ENCODE measurements at places on chromosomes 2 and 18.

GRCh38 chr2:223047260-223047761 lies 4.7 kb upstream of the KCNE4 start:
- DNase-seq = no peak

DNA sequence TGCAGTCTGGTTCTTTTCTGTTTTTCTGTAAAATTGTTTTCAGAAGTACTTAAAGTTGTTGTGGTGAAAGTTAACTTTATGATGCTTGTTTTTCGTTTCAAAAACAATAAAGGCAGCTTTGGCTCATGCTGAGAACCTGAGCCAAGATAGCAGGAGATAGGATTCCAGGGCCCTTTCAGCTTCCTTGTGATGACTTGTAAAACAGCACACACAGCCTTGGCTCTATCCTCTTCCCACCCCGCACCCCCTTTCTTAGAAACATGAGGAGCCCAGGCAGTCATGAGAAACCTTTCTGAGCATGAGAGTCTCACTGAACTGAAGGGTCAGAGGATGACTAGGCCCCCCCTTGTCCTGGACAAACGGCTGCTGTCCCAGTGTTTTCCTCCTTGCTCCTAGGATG lies 12.4 kb upstream of the CHRNA1 start:
- no peak for DNase-seq

- DNase-seq = no peak
These were observed 46.6 kb downstream of the RRM2 start for GRCh38 chr2:10169053-10169578.

DNA sequence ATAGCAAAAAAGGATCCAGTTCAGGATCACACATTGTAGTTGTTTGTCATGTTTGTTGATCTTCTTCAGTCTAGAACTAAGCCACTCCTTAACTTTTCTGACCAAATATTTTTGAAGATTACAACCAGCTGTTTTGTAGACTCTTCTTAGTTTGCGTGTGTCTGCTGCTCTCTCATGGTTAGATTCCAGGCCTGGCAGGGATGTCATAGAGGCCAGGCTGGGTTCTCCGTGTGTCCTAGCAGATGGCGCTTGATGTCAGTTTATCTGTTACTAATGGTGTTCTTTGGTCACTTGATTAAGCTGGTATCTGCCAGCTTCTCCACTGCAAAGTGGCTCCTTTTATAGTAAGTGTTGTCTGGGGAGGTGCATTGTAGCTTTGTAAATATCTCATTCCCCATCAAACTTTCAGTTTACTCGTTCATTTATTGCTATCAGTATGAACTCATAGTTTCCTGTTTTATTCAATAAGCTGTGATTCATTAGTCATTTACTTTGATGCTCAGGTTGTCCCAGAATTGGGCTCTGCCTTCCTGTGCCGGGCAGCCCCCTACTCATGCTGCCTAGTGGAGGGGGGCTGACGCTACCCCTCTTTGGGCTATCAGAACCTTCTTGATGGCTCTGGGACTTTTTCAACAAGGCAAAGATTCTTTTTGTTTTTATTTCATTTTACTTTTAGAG lies 42.1 kb downstream of the GRHL1 start:
- no peak for DNase-seq

GRCh38 chr2:137797641-137798040 lies 166.6 kb upstream of the HNMT start:
- DNase-seq = no peak

DNA sequence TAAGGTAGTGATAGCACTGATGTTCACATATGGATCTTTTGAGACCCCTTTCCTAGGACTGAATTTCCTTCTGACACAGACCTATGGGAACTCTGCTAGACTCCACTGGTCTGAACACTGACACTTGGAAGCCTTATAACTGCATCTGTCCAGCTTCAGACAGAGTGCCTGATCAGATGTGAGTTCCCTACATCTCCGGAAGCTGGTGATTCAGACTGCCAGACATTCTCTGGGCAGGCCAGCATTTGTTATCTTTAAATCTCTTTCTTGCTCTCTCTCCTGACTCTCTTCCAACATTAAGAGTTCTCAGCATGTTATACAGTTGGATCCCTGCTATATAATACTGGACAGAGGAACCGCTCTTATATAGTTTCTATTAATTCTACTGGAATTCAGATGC lies 408.5 kb downstream of the ZEB2 start:
- DNase-seq = no peak

DNA sequence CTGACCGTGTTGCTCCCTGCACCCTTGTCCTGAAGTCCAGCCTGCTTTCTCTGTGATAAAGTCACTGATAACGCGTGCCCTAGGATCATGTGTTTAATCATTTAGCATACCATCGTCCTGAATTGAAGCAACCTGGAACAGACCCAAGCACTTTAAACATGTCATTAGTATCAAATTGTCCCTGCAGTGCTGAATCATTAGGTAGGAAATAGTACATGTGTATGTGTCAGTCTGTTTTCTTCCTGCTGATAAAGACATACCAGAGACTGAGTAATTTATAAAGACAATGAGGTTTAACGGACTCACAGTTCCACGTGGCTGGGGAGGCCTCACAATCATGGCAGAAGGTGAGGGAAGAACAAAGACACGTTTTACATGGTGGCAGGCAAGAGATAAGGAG lies 2.8 kb downstream of the ASB18 start:
- no peak for DNase-seq
